ENCODE measurements at places on chromosomes 13 and 19.
A peak's percentile ranks its signal among the peaks of the same experiment; 100 is the strongest.

- no peak for DNase-seq
These were observed 37.6 kb downstream of the NFIX start for GRCh38 chr19:13032837-13033236.

DNA sequence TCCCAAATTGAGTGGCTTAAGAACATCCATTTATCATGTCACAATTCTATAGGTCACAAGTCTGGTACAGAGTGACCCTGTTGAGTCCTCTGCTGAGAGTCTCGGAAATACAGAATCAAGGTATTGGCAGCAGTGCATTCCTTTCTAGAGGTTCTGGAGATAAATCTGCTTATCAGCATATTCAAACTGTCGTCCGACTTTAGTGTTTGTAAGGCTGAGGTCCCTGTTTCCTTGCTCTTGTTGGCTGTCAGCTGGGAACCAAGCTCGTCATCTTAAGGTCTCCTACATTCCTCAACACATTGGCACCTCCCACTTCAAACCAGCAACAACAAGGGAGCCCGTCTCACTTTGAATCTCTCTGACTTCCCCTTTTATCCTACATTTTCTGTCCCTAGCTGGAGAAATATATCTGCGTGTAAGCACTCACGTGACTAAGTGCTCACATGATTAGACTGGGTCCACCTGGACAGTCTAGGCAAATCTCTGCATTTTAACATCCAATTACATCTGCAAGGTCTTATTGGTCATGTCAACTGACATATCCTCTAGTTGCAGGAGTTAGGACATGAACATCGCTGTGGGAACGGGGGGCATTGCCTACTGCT lies 886.8 kb downstream of the PCDH9 start:
- DNase-seq: no peak

DNA sequence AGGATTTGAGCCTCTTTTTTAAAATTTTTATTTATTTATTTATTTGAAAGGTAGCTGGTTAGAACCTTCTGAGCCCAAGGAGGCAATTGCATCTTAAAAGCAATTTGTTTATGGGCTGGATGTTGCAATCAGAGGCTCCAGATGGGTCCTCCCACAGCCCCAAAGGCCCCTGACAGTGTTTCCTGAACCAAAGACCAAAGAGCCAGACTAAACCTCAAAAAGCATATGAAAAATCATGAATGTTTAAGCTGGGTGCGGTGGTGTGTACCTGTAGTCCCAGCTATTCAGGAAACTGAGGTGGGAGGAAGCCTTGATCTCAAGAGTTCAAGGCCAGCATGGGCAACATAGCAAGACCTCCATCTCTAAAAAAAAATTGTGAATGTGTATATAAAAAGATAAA lies 67.8 kb upstream of the RGCC start:
- no peak for DNase-seq

DNA sequence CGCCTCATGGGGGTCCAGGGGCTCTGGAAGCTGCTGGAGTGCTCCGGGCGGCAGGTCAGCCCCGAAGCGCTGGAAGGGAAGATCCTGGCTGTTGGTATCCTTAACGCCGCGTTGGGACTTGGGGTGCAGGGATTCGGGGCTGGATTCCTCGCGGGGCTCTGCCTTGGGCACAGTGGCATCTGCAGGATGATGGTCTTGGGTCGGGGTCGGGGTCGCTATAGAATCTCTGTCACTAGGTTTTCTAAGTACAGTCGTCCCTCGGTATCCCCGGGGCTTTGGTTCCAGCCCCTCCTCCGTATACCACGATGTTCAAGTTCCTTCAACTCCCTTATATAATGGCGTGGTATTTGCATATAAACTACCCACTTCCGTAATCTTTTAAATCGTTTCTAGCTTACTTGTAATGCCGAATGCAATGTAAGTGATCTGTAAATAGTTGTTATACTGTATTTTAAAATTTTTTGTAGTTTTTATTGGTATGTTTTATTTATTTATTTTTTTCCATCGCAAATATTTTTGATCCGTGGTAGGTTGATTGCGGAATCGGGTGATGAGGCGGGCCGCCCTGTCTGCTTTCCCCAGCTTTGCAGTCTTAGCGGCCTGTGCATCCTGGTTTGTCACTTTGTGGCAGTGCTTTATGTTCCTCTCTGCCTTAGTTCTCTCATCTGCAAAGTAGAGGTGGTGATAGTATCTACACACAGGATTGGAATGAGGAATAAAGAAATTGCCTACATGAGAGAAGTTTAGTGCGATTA lies 606 bp downstream of the ERCC5 start:
- peak; percentile 24 for DNase-seq

GRCh38 chr19:13637664-13638063 lies 126.7 kb upstream of the MRI1 start:
- DNase-seq: no peak

All from GM20000 (cell line).